ENCODE measurements at places on chromosomes 7 and 10.

GRCh38 chr7:135239263-135239662, 5.6 kb downstream of the STRA8 start:
- DNase-seq = no peak

DNA sequence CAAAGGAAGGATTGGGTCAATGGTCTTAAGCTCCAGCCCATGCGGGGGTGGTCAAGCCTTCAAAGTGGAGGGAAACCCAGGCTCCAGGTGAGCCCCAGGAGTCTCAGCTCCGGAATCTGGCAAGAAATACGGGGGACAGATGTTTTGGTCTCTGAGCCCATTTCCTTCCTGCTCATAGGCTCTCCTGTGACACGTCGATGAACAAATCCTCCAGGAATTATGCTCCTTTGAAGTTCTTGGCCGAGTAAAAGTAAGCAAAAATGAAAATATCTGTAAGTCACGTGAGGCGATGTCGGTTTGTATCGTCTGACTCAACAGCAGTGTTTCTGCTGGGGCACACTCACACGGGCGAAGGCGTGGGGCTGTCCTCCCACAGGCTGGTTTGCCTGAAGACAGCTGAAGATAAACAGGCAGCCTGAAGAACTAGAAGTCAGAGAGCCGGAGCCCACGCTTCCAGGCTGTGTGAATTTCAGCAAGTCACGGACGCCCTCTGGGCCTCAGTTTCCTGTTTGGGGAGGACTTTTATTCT, 52.6 kb upstream of the SMNDC1 start:
- no peak for DNase-seq

DNA sequence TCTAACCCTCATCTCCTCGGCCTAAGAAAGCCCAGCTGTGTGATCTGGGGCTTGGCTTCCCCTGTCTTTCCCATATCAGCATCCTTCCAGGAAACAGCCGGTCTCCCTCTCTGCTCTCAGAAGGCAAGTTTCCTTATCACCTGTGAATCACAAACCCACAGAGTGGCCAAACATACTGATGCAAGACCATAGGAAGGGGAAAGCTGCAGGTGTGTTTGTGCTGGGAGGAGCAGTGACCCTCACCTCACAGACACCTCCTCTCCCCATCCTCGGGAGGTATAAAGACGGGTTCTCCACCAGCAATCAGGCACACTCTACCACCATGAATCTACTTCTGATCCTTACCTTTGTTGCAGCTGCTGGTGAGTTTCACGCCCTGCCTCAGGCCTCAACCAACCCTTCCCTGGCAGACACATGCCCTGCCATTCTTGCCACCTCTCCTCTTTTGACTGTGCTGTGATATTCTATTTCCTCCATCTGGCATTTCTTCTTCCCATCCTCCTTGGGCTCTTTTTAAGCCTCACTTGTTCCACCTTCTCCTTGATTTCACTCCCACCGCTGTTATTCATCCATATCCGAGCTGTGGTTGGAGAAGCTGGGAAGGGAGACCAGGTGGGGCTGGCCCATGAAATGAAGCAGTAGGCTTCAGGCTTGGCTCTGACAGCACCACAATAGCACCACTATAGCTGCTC, at the start of gene PRSS2:
PRSS2 (plus strand) TSS at position 310 of the 692 bp plus-strand sequence; CDS start at position 323, 13 bp downstream.
- no peak for DNase-seq

GRCh38 chr10:76401006-76401405, 969.6 kb downstream of the LRMDA start:
- DNase-seq = no peak

- DNase-seq = peak; percentile 28
These were observed 1.8 kb downstream of the SNCG start for GRCh38 chr10:86960003-86960862.

- DNase-seq = no peak
These were observed 54.7 kb downstream of the ARHGAP22 start for GRCh38 chr10:48550071-48550691.

DNA sequence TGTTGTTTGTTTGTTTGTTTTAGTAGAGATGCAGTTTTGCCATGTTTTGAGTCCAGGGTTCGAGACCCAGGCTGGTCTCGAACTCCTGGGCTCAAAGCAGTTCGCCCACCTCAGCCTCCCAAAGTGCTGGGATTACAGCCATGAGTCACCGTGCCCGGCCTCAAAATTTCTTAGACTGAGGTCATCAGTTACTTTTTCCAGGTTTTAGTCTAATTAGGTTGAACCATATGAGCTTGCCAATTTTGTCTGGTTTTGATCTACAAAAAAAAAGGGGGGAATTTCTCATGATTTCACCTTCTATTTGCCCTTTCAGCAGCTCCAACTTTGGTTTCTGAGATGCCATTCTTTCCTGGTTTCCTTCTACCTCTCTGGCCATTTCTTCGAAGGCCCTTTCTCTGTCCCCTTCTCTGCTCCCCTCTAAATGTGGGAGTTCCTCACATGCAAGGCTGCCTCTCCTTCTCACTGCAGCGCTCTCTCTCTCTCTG, 5.5 kb downstream of the CUEDC2 start:
- DNase-seq = no peak

DNA sequence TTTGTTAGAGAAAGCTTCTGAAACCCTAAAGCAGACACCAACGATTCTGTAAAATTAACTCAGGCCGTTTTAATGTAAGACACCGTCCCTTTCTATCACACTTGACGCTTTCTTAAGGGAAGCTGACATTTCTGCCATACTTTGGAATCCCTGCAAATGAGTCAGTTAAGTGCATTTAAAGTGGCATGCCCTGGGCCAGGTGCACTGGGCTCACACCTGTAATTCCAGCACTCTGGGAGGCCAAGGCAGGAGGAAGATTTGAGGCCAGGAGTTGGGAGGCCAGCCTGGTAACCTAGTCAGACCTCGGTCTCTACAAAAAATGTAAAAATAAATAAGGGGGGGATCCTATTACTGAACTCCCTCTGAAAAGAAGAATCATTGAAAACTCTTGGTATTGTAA, 4.4 kb downstream of the UBE2H start:
- DNase-seq = no peak

DNA sequence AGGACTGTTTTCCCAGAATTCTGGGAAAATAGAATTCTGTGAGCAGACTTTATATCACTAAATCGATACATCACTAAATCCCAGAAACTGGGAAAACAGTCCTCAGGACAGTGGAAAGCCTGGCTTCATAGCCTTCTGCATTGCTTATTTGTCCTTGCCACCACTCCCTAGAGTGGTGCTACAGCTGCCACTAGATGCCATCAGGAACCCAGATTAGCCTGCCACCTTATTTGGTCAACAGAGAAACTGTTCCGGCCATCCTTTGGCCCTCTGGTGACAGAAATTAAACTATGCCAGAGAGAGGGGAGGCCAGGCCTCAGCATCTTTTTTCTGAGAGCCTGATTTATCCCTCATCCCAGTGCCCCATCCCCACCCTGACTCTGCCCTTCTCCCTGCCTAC, 19.6 kb upstream of the NFKB2 start:
- no peak for DNase-seq

DNA sequence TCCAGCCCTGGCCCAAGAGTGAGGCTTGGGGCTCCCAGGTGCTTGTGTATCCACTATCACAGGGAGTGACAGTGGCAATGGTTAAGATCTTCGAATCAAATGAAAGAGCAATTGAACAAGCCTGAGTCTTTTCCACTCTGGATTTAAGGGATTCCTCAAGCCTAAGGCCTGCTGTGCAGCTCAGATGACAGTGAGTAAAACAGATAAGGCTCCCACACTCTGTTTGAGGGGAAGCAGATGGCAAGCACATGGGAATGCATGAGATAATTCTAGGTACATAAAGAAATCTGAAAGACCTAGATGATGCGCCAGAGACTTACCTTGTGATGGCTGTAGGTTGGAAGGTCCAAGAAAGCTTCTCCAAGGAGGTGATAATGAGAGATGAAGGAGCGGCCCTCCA, 95.0 kb downstream of the LRRC18 start:
- no peak for DNase-seq

DNA sequence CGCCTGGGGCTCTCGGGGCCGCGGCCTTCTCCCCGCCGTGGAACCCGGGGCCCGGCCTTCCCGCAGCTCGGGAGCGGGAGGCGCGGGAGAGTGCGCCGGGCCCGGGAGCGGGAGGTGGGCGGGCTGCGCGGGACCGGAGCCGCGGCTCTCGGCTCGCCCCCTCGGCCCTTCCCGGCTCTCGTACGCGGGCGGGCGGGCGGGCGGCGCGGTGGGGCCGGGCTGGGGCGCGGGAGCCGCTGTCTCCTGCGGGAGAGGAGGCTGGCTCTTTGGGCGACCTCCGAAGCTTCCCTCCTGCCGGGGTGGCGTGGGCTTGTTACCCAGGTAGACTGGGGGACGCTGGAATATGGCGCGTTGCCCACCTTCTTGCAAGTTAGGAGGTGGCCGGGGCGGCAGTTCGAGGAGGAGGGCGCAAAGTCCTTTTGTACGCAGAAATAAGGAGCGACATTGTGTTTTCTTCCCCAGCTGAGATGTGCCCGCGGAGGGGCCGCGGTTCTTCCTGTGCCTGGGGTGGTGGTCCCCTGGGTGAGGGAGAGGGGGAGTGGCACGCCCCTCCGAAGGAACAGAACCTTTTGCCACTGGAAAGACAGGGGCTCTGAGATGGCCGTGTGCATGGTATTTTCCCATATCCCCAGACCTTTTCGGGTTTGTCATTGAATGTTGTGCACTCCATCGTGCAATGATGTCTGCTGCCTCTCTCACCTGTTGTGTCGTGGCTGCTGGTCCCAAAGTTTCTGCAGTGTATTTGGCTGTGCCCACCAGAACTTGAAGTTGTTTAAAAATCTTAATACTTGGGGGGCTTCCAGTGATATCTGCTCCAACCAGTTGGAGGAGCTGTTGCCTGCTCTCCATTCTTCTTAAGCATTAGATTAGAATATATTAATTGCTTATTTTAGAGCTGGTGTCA, 844 bp downstream of the NRF1 start:
- peak; percentile 13 for DNase-seq

- no peak for DNase-seq
These were observed 737.1 kb upstream of the ZWINT start for GRCh38 chr10:57098146-57098545.

DNA sequence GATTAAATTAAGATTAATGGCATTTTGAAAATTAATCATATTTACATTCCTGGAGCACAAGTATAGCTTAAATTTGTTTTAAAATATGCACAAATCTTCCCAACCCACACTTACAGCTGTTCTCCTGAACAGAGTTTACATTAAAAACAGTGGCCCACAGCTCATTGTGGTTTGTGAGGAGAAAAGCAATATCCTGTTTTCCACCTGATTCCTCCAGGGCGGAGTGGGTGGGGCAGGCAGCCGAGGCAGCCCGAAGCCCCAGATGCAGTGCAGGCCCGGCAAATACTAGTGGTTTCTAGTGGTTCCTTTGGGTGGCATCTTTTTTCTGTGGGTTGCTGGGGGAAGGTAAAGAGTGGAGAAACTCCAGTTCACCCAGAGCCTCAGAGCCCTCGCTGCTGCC, 280.8 kb downstream of the ARHGAP12 start:
- DNase-seq = no peak

GRCh38 chr10:79185067-79185774, 116.5 kb downstream of the ZMIZ1 start:
- DNase-seq = no peak

- no peak for DNase-seq
These were observed 189.2 kb downstream of the TAX1BP1 start for GRCh38 chr7:27929127-27929526.

DNA sequence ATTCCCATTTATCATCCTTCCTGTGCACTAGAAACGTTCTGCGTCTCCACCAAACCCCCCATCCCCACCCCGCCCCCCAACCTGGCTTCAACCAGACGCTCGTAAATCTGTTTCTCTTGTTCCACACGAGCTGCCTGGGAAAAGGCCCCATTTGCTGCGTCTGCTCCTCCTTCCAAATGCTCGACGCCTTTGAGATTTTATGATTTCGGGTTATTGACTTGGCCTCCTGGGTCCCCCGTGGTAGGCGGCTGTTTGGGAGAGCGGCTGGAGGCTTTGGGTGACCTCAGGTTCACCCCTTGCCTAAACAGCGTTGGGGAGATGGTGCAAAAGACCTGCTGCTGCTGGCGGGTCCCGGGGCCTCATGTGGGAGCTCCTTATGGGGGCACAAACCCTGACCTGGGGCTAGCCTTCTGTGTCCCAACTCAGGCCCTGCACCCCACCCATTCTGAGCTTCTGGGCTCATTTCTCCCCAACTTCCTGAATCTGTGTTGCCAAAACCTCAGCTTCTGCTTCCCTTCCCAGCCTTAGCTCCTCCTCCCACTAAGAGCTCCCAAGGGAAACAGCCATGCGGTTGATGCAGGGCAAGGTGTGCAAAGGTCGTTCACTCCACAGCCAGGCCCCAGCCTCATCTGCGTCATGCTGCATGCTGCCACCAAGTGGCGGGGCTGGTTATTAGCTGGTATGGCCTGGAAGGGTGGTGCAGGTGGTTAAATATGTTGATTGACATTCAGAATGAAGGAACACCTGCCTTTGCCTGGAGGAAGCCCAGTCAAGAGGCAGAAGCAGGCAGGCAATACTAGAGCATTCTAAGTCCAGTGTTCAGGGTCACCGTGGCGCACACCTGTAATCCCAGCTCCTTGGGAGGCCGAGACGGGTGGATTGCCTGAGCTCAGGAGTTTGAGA, 49.1 kb upstream of the ELN start:
- DNase-seq = no peak

- DNase-seq = no peak
These were observed 299.6 kb upstream of the NFE2L3 start for GRCh38 chr7:25852211-25852938.

DNA sequence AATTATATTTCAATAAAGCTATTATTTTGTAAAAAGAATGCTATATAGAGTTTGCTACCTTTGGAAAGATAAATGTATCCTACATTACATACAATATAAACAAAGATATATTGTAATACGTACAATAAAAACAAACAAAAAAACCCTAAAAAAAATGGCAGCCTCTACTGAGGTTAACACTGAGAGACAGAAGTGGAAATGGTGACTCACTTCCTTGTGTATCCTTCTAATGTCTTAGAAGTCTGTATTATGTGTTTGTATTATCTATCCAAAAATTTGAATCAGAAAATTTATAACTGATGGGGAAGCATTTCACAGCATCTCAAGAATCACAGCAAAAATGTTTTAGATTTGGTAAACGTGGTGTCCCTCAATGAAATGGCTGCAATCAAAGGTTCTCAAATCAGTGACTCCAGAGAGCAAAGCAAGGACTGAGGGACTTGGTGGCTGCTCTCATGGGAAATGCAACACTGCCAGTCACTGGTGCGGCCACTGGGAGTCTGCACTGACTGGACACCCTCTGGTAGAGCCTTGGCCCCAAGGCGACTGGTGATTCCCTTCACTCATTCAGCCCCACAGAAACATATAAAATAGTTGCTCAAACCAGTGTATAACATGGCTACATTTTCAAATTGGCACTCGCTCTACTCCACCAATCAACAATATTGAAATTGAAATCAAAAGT, 53.8 kb downstream of the PANK1 start:
- no peak for DNase-seq

DNA sequence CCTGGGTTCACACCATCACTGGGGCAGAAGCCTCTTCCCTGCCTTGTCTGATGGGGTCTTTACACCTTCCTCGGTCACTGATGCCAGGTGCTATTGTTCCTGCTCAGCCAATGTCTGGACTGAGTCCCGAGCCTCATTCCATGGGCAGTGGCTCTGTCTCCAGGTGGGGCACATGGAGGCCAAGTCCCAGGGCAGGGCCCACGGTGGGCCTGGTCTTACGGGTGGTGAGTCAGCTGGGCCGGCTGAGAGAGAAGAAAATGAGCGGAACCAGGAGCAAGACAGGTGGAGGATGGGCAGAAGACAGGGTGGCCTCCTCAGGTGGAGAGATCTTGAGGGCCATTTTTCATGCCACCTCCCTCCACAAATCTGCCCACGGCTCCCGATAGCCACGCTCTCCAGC, 131.7 kb upstream of the FAM20C start:
- no peak for DNase-seq

- DNase-seq = no peak
These were observed 21.2 kb downstream of the ITGB8 start for GRCh38 chr7:20351901-20352300.

- no peak for DNase-seq
These were observed 136.9 kb downstream of the SNX10 start for GRCh38 chr7:26428571-26428970.

Data from stimulated activated CD4-positive, alpha-beta T cell treated with anti-CD3 and anti-CD28 coated beads, Interleukin-4, amount 100 ng/mL, for 48 hours (primary cell).